ENCODE measurements at places on chromosomes 3 and 15.
A peak's percentile ranks its signal among the peaks of the same experiment; 100 is the strongest.

DNA sequence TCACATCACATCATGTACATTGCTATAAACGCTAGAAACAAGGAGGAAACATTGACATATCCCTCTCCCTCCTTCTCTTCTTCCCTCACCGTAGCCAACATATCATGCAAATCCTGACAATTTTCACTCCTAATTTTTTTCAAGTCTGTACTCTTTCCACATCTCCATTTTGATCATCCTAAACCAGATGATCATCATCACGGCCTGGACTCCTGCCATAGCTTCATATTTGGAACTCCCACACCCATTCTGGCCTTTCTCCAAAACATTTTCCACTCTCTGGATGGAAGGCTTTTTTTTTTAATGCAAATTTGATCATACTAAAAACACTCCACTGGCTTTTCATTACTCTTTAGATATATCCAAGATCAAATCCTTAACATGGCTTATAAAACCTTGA lies 248.0 kb upstream of the CNTN3 start:
- DNase-seq, result no peak

DNA sequence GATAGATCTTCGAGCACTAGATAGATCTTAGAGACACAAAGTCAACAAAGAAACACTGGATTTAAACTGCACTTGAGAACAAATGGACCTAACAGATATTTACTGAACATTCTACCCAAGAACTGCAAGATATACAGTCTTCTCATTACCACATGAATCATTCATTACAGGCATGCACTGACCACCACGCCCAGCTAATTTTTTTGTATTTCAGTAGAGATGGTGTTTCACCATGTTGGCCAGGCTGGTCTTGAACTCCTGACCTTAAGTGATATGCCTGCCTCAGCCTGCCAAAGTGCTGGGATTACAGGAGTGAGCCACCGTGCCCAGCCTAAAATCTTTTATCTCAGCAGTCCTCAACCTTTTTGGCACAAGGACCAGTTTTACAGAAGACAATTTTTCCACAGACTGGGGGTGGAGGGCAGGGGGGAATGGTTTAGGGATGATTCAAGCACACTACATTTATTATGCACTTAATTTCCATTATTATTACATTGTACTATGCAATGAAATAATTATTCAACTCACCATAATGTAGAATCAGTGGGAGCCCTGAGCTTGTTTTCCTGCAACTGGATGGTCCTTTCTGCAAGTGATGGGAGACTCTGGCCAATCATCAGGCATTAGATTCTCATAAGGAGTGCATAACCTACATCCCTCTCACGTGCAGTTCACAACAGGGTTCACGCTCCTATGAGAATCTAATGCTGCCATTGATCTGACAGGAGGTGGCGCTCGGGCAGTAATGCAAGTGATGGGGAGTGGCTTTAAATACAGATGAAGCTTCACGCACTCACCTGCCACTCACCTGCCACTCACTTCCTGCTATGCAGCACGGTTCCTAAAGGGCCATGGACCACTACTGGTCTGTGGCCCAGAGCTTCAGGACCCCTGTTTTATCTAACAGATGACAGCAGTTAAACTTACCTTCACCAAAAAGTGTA lies 21.7 kb downstream of the CSNK1G1 start:
- DNase-seq, result no peak

- DNase-seq, result no peak
Measured at GRCh38 chr3:104411757-104412156, 955.0 kb upstream of the ALCAM start.

DNA sequence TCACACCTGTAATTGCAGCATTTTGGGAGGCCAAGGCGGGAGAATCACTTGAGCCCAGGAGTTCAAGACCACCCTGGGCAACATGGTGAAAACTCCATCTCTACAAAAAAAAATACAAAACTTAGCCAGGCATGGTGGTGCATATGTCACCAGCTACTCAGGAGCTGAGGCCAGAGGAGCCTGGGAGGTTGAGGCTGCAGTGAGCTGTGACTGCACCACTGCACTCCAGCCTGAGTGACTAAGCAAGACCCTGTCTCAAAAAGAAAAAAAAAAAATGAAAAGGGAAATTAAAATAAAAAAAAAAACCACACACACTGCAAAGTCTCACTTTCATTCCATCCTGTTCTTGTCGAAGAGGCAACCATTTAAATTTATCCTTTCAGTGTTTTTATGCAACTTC lies 100.8 kb upstream of the PIAS1 start:
- DNase-seq, result no peak

DNA sequence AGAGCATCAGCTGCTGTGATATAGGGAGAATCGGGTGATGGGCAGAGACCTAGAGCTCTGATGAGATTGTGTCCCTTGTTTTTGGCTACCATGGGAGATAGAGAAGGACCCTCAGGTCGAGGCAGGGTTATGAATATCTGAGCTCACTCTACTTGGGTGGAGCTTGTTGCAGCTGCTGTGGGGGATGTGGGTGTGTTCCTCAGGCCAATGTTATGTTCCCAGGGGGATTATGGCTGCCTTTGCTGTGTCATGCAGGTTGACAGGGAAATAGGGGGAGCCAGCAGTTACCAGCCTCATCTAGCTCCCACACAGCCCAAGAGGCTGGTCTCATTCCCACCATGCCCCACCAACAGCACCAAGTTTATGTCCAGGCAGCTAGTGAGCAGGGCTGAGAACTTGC lies 131.5 kb downstream of the TRIM42 start:
- DNase-seq, result peak; percentile 18

DNA sequence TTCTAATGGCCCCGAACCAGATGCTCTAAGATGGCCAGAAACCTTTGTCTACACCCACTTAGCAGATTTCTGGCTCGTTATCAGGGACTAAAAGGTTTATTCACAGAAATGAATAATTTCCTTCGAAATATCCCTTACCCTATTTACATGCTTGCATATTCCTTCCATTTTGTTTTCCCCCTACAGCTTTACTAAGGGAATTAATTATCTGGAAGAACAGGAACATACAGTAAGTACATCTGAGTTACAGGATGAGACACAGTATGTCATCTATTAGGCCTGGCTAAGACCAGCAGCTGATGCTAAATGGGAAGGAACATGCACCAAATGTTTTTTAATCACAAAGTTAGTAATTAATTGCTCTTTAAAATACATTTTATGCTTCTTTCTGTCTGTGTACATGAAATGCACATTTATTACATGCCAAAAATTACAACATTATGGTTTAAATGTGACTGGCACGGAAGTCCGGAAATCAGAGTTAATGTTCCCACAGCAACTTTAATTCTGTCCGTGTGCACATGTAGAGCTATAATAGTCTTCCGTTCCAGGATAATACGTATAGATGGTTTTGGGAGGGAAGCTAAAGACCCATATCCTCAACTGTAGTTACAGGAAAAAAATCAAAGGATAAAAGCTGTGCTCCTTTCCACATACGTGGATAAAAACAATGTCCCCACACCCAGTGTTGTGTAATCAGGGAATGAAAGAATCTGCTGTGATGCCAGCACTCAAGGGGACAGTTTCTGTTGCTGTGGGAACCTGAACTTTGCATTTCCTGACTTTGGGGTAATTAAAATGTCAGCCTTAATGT lies 82.0 kb downstream of the TIGIT start:
- DNase-seq, result no peak

DNA sequence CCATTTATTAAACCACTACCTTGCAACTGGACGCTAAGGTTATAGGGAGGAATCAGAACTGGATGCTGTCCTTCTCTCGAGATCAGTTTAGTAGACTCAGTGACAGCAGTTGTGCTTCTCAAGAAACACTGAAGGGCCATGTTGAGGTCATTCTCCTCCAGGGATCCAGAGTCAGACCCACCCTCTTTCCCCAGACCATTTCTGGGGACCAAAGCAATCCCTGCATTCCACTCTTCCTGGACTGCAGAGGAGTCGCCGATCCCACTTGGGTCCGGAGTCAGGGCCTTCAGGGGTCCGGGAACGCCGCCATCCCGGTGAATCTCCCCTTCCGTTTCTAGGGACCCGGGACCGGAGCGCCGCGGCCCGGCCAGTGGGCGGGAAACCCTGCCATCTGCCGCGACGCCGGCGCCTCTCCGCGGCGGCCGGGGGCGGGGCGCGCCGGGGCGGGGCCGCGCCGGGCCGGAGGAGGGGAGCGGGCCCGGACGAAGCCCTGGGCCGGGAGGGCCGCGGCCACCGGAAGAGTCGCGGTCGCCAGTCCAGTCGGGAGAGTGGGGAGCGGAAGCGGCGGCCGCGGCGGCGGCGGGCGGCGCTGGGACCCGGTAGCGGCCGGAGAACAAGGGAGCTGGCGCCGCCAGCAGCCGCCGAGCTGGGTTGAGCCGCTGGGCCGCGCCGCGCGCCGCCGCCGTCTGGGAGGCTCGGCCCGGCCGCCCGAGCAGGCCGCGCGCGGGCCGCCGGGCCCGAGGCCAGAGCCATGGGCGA lies at the start of gene DVL3:
DVL3 (plus strand) TSS at position 493 of the 759 bp plus-strand sequence; CDS start at position 752, 259 bp downstream.
- DNase-seq, result peak; percentile 48

GRCh38 chr3:58352626-58353025 lies 19.9 kb downstream of the PXK start:
- no peak for DNase-seq

- no peak for DNase-seq
Measured at GRCh38 chr3:69085168-69085832, 563 bp downstream of the ARL6IP5 start.

GRCh38 chr15:57172925-57173324 lies 203.4 kb upstream of the CGNL1 start:
- DNase-seq, result no peak

DNA sequence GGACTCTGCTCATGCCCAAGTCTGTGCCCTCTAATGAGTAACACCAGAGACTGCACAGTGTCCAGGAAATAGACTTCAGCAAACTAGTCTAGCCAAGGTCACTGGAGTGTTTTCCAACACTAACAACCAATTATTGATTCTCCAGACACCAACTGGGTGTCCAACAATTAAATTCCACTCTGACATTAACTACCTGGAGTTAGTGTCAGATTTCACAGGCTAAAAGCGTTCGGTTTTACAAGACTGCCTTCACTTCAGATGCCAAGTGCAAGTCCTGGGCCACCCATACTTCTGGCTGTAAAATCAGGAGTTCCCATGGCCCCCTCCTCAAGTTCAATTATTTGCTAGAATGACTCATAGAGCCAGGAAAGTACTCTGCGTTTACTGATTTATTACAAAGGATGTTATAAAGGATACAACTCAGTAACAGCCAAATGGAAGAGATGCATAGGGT lies 20.8 kb upstream of the CFAP161 start:
- no peak for DNase-seq

DNA sequence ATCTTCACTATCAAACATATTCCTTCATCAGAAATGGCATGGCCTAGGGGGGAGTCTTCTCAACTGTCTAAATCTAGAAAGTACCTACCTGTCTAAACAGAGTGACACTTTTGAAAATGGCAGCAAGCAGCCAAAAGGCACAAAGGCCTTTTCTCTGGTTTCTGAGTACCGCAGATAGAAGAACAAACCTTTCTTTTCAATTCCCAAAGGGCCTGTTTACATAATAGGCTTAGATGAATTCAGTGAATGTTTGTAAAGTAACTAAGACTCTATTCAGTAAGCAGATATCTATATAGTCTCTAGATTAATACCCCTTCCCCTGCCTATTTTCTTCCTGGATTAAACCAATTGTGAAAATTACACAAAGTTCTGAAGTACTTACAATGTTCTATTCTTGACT lies 7.1 kb downstream of the MYEF2 start:
- DNase-seq, result peak; percentile 22

DNA sequence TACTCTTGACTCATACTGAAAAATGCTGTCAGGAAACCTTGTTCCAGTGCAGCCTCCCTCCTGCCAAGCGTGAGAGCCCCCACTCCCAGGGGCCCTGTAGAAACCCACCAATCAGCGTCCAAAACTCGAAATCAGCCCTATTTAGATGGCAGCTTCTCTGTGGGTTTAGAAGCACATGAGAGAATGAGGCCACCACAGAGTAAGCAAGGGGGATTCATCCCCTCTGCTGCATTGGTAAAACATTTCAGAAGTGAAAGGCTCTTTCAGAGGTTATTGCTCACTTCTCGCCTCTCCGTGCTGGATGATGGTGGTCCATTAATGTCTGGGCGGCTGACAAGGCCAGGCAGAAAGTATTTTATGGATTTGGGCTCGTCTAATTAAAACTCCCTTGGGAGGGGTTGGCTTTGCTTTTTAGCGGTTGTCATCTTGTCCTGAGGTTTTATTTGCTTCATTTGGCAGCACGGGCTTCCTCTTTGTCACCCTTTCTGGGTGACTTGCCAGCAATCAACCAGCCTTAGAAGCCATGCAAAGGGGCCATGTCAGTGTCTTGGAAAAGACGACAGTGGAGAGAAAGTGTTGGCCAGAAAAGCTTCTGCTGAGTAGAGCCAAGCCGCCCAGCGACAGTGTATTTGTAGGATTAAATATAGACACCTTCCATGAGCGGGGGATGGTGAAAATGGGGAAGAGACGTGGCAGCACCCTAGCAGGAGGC lies 145.5 kb downstream of the ATP10A start:
- DNase-seq, result no peak

- DNase-seq, result no peak
Measured at GRCh38 chr15:20358779-20359414, 182.7 kb downstream of the GOLGA6L6 start.

GRCh38 chr15:34358367-34358766 lies 8.6 kb downstream of the LPCAT4 start:
- no peak for DNase-seq

GRCh38 chr3:48467473-48468267 lies 21.1 kb downstream of the ATRIP start:
- no peak for DNase-seq

DNA sequence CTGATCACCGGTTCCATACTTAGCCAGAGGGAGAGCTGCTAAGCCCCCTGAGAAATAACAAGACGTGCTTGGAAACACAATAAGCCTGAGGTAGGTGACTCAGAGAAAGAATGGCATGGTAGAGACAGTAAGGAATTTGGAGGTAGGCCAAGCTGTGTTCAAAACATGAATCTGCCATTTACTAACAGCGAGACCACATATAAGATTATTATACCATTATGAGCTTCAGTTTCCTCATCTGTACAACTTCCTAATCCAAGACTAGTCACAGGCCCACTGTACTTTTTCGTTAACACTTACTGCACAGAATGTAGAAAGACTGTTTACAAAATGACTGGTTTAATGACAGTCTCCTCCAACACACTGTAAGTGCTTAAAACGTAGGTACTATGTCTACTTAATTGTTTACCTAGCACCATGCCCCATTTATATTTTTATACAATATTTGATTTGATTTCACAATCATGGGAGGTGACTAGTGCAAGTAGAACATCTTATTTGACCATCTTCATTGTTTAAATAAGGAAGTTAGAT lies 25.7 kb downstream of the ATOSA start:
- no peak for DNase-seq

DNA sequence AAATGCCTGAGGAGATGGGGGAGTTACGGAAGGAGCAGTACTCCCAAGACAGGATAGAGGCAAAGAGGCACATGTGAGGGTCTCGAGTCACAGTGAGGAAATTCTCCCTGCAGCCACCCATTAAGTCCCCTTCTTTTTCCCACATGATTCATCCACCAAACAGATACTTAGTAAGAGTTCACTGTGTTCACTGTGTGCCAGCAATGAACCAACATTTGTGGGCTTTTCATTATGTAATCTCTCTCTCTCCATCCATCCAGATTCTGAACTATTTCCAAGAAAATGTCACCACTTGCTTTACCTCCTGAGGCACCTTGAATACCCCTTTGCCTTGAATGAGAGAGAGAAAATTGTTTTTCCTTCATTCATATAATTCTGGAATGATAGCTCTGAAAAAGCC lies 24.6 kb upstream of the LRRFIP2 start:
- DNase-seq, result no peak

GRCh38 chr3:194559530-194559929 lies 72.7 kb upstream of the ATP13A3 start:
- no peak for DNase-seq

GRCh38 chr3:194690501-194691372 lies 5.1 kb downstream of the FAM43A start:
- peak; percentile 69 for DNase-seq

All from NCI-H1436 (cell line).